ENCODE measurements at places on chromosomes 1 and 21. TPM values are rescaled to one million over a fixed set of nuclear protein-coding genes. Genes with fewer than 3 reads are reported as not detected.
A peak's percentile ranks its signal among the peaks of the same experiment; 100 is the strongest.

DNA sequence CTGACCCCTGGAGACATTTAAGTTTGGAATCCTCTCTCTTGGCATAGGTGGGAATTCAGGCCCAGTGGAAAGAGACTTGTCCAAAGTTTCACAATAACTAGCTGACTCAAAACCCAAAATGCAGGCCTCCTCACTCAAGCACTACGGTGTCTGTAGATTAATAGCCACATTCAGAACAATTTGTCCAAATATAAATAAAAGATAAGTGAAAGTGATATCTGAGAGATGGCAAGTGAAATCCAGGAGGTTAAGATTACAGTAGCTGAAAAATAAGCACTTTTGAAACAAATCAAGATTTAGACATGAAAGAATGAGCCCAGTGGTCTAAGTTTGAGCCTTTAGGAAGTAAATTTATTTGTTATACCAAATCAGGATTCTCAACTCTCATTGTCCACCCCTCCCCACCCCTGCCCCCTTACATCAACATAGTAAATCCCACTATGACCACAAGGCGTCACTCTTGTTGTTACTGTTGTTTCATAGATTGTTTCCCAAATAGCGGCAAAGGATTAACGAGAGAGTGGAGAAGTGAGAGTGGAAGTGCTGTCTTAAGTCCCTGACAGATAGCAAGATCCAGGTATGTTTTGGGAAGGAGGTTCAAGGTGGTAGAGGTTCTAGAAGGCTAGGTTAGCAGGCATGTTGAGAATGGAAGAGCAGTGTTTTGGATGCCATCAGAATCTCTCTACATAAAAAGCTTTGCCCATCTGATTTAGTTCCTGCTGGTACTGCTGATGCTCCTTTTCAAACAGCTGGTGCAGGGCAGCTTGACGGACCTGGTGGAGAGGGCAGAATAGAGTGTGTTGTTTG lies 7.1 kb upstream of the TPM3 start:
- H3K27me3 ChIP-seq = no peaks in the 10 kb centered on the region
- H3K27ac ChIP-seq = peak overlapping the region; percentile 33
- no peak for DNase-seq
- no peaks in the 10 kb centered on the region for H3K36me3 ChIP-seq

DNA sequence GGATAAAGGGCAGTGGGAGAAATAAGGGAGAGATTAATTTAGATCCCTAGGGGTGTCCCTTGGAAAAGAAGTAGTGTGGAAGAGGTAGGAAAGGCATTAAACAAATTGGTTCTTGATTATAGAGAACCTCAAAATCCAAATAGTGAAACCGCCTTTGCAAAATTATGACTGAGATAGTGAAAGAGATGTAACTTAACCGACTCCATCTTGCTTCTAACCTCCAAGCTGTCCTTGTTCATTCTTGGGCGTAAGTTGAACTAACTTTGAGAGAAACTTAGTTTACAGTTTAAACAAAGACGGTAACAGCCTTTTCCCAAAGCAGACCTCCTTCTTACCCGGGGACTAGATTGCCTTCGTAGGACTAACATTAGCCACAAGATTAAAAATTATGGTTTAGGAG lies 3.2 kb upstream of the RAB3GAP2 start:
- no peak for DNase-seq
- no peak overlapping the region for H3K4me3 ChIP-seq
- H3K27me3 ChIP-seq = peaks cover 4% of the 10 kb centered on the region
- no peak overlapping the region for H3K27ac ChIP-seq

- peak overlapping the region; percentile 60 for H3K27ac ChIP-seq
- peaks cover 28% of the 10 kb centered on the region for H3K4me1 ChIP-seq
- peaks cover 67% of the 10 kb centered on the region for H3K36me3 ChIP-seq
- H3K4me3 ChIP-seq = no peak overlapping the region
- peak; percentile 82 for DNase-seq
- H3K27me3 ChIP-seq = no peaks in the 10 kb centered on the region
Measured at GRCh38 chr1:19074902-19075721, 118.6 kb upstream of the IFFO2 start.

GRCh38 chr1:67735206-67735605 lies 50.2 kb downstream of the GADD45A start:
- H3K27ac ChIP-seq = peak overlapping the region; percentile 69
- H3K4me3 ChIP-seq = no peak overlapping the region
- no peaks in the 10 kb centered on the region for H3K27me3 ChIP-seq
- H3K4me1 ChIP-seq = peaks cover 39% of the 10 kb centered on the region
- no peak for DNase-seq

GRCh38 chr1:41535276-41535675 lies 50.8 kb upstream of the EDN2 start:
- H3K36me3 ChIP-seq = no peaks in the 10 kb centered on the region
- peaks cover 13% of the 10 kb centered on the region for H3K4me1 ChIP-seq
- peak; percentile 54 for DNase-seq
- H3K27me3 ChIP-seq = no peaks in the 10 kb centered on the region

GRCh38 chr1:36533897-36534296 lies 51.2 kb upstream of the CSF3R start:
- no peaks in the 10 kb centered on the region for H3K4me1 ChIP-seq
- H3K36me3 ChIP-seq = no peaks in the 10 kb centered on the region
- no peaks in the 10 kb centered on the region for H3K27me3 ChIP-seq
- H3K27ac ChIP-seq = no peak overlapping the region

The SLAMF7 gene
- total RNA-seq = 9.2 TPM

The TRMT1L gene
- total RNA-seq = 16.0 TPM

The PGLYRP3 gene
- total RNA-seq = not detected

- H3K4me1 ChIP-seq = peaks cover 13% of the 10 kb centered on the region
- H3K27me3 ChIP-seq = no peaks in the 10 kb centered on the region
- H3K4me3 ChIP-seq = no peak overlapping the region
- H3K27ac ChIP-seq = no peak overlapping the region
- no peak for DNase-seq
Measured at GRCh38 chr1:42214447-42214871, 49.9 kb upstream of the GUCA2A start.

GRCh38 chr1:228735871-228736586 lies 750 bp downstream of the RHOU start:
- no peaks in the 10 kb centered on the region for H3K36me3 ChIP-seq
- peak overlapping the region; percentile 77 for H3K4me3 ChIP-seq
- DNase-seq = peak; percentile 79
- H3K27me3 ChIP-seq = no peaks in the 10 kb centered on the region
- H3K4me1 ChIP-seq = peaks cover 35% of the 10 kb centered on the region

The SPATA21 gene
- not detected for total RNA-seq

DNA sequence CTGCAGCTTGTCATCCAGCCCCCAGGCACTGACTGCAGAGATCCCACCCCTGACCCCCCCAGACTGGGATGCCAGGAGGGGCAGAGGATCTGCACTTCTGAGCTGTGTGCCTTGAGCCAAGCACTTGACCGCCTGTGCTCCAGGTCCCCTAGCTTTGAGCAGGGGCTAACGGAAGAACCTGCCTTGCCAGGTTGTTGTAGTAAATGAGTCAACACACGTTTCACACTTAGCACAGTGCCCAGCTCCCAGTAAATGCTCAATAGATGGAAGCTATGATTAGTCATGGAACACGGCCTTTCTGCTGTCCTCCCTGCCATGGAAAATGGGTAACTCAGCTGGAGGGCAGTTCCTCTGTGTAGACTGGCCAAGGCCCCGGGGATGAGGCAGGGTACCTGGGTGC lies 24.1 kb downstream of the IFFO2 start:
- peaks cover 52% of the 10 kb centered on the region for H3K4me1 ChIP-seq
- peak; percentile 79 for DNase-seq
- H3K36me3 ChIP-seq = no peaks in the 10 kb centered on the region
- H3K27ac ChIP-seq = no peak overlapping the region

GRCh38 chr21:34190576-34191321 lies 117.4 kb downstream of the MRPS6 start:
- H3K36me3 ChIP-seq = no peaks in the 10 kb centered on the region
- no peak for DNase-seq
- no peak overlapping the region for H3K27ac ChIP-seq

- no peak overlapping the region for H3K4me3 ChIP-seq
- H3K27me3 ChIP-seq = no peaks in the 10 kb centered on the region
- H3K4me1 ChIP-seq = no peaks in the 10 kb centered on the region
- DNase-seq = no peak
Measured at GRCh38 chr1:182682898-182683501, 1.4 kb downstream of the RGS8 start.

The GJA8 gene
- total RNA-seq = not detected

DNA sequence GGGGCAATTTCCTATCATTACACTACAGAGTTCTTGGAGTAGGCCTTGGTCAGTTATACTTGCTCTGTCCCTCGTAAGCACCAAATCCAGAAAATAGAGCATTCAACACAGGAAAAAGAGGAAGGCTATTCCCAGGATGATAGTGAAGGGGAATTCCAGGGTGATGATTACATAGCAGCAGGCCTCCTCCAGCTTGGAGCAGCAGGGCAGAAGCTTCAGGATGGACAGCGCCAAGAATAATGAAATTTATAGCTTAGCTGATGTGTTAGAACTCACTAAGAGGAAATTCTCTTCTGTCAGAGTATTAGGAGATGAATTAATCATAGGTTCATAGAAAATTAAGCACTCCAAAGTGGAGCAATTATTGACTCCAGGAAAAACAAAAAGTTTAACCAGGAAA lies 10.8 kb upstream of the SMAP2 start:
- H3K27me3 ChIP-seq = no peaks in the 10 kb centered on the region
- no peak for DNase-seq
- no peaks in the 10 kb centered on the region for H3K4me1 ChIP-seq
- H3K36me3 ChIP-seq = no peaks in the 10 kb centered on the region
- H3K4me3 ChIP-seq = no peak overlapping the region
- no peak overlapping the region for H3K27ac ChIP-seq

DNA sequence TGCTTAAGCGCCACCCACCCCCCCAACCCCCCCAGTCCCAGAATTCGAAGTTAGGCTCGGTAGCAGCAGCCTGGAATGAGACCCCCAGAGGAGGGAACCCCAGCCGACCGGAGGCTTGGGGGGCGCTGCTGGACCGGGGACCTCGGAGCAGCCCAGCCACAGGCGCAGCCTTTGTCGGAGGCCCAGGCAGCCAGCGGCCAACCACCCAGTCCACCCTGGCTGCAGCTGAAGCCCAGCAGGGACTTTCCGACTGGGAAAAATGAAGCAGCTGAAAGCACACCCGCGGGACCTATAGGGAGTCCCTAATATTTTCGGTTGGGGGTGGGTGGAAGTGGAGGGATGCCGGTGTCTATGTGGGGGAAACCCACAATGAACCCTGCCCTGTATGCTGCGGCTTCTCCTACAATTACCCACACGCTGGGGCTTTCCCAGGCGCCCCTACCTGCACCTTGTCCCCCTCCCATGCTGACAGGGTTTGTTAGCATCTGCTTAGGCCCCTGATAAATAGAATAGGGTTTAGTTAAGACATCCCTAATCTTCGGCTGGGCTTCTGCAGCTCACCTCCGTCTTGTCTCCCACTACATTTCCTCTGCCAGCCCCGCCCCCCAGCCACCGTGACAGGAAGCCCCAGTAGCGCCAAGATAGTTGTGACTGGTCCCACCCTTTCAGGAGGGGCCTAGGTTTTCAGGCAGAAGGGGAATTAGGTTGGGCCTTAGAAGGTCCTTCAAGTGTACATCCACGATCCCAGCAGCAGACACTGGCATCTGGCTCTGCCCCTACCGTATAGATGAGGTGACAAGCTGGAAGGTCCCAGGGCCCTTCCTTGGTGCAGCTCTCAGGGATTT lies 838 bp downstream of the CCDC28B start:
- peak overlapping the region; percentile 63 for H3K27ac ChIP-seq
- peaks cover 30% of the 10 kb centered on the region for H3K4me1 ChIP-seq
- H3K27me3 ChIP-seq = no peaks in the 10 kb centered on the region
- peak overlapping the region; percentile 65 for H3K4me3 ChIP-seq

The ADORA1 gene
- 4.1 TPM for total RNA-seq

DNA sequence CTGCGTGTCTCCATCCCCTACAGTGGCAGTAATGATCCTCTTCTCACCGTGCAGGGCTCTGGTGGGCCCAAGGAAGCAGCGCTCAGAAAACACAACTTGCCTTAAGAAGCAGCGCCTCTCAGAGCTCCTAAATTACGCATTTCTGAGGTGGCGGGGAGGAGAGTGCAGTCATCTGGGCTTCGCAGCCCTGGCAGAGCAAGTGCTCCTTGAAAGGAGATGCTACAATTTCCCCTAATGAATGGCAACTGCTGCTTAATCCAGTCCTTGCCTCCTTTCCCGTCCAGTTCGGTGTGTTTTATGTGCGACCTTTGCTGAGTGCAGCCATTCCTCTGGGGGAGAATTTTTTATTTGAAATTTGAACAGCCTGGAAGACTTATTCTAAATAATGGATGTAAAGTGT lies 287.3 kb downstream of the PTPRU start:
- DNase-seq = peak; percentile 43
- no peaks in the 10 kb centered on the region for H3K36me3 ChIP-seq
- H3K27me3 ChIP-seq = peaks cover 10% of the 10 kb centered on the region
- H3K4me3 ChIP-seq = no peak overlapping the region
- no peak overlapping the region for H3K27ac ChIP-seq
- no peaks in the 10 kb centered on the region for H3K4me1 ChIP-seq

DNA sequence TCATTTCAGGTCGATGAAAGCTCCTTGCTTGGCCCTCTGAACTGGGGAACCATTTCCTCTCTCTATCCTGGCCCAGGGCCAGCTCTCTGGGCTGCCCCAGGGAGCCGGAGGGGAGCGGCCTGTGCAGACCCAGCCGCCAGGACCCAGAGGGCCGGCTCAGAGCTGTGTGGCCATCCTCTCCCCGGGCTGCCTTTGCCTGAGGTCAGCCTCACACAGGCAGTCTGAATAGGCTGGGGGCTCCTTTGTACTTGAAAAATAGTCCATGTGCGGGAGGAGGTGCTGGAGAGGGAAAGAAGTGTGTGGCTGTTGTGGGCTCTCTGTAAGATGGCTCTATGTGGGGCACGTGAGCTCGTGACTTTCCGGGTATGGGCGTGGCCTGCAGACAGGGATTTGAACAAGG lies 275.1 kb upstream of the VAMP3 start:
- H3K36me3 ChIP-seq = no peaks in the 10 kb centered on the region
- no peak for DNase-seq
- no peaks in the 10 kb centered on the region for H3K27me3 ChIP-seq
- H3K4me3 ChIP-seq = no peak overlapping the region
- no peak overlapping the region for H3K27ac ChIP-seq
- peaks cover 13% of the 10 kb centered on the region for H3K4me1 ChIP-seq

- no peak overlapping the region for H3K4me3 ChIP-seq
- H3K36me3 ChIP-seq = no peaks in the 10 kb centered on the region
- no peaks in the 10 kb centered on the region for H3K27me3 ChIP-seq
- H3K4me1 ChIP-seq = no peaks in the 10 kb centered on the region
- no peak for DNase-seq
Measured at GRCh38 chr21:44613386-44614155, 1.7 kb downstream of the KRTAP10-8 start.

The ADGRL4 gene
- total RNA-seq = 31.9 TPM

The PDC gene
- total RNA-seq = not detected

The FAM72B gene
- 0.55 TPM for total RNA-seq

GRCh38 chr1:235820061-235820460 lies 46.6 kb downstream of the LYST start:
- H3K36me3 ChIP-seq = no peaks in the 10 kb centered on the region
- H3K4me3 ChIP-seq = no peak overlapping the region

The TACSTD2 gene
- total RNA-seq = 112 TPM

DNA sequence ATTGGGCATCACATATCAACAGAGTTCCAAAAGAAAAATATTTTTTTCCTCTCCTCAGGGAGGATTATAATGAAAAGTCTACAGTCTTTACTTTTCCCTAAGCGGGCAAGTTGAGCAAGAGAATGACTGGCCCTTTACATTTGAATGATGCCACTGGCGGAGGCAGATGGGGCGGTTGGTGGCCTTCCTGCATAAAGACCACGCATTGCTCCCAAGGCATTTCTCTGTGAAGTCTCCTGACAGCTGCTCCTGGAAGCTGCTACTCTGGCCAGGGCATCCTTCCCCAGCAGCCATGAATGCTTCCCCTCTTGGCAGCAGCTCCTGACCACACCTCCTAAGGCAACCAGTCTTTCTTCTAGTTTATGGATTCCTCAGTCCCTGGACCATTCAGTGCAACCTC lies 161.1 kb upstream of the RRP15 start:
- H3K27ac ChIP-seq = no peak overlapping the region
- no peaks in the 10 kb centered on the region for H3K27me3 ChIP-seq
- no peak overlapping the region for H3K4me3 ChIP-seq
- no peaks in the 10 kb centered on the region for H3K36me3 ChIP-seq
- no peaks in the 10 kb centered on the region for H3K4me1 ChIP-seq
